ENCODE measurements at places on chromosomes 3 and 15.

GRCh38 chr3:197149-197827 is 725 bp downstream of the CHL1 start:
- DNase-seq, result no peak

- DNase-seq, result no peak
Measured at GRCh38 chr15:74316141-74316540, 51.3 kb downstream of the CYP11A1 start.

- no peak for DNase-seq
Measured at GRCh38 chr3:25883492-25883891, 93.6 kb downstream of the OXSM start.

DNA sequence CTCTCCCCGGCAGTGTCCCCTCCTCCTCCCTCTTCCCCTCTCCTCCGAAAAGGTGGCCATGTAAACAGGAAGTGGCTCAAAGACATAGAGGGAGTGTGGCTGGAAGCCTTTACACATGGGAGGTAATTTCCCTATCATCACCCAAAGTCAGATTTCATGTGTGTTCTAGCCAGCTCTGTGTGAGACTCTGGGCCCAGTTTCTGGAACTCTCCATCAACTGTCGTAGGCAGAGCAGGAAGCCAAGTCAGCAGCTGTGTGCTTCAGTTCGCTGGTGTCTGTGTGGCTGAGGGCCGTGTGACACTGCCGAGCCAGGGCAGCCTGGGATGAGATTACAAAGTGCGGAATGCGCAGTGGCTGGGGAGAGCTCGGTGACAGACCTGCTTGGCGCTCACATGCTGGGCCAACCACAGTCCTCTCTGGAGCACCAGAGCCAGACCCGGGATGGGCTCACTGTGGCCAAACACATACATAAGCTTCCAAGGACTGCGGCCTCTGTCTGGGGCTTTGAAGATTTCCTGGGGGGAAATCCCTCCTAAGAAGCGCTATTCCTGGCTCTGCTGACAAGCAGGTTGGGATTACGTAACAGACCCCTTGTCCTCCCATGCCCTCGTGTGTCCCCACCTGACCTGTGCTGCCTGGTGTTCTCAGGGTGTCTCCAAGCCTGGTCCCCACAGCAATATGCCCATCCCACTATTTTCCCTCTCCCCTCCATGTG is 50.7 kb downstream of the UMPS start:
- DNase-seq, result no peak

DNA sequence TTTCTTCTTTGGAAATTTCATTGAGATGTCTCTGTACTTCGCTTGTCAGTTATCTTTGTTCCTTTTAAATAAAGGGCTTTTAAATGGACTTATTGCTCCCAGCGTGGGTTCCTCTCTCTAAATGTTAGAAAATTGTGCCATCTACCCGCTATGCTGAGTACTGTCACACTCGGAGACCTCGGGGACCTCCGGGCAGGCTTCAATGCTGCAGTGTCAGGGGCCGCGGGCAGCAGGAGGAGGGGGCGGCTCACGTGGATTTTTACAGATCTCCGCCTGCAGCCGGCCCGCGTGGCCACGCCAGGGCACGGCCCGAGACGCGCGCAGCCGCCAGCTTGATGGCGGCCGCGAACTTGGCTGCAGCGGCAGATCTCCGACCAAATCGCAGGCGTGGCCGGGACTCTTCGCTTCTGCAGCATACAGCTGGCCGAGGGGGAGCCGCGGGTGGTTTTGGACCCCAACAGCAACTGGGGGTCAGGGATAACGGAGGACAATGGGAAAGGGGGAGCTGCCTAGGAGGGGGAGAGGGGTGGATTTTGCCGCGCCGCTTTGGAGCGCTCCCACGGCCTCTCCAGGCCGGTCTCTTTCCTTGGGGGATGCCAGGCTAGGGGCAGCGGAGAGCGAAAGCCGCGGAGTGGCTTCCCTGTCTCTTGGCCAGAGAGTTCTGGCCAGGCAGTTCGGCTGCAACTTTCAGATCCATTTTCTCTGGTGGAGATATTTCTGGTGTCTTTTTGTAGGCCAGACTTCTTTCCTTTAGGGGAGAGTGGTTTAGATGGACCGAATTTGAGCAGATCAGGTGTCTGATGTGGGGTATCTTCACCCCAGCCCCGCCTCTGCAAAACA is 15.3 kb downstream of the NR2F2 start:
- no peak for DNase-seq

DNA sequence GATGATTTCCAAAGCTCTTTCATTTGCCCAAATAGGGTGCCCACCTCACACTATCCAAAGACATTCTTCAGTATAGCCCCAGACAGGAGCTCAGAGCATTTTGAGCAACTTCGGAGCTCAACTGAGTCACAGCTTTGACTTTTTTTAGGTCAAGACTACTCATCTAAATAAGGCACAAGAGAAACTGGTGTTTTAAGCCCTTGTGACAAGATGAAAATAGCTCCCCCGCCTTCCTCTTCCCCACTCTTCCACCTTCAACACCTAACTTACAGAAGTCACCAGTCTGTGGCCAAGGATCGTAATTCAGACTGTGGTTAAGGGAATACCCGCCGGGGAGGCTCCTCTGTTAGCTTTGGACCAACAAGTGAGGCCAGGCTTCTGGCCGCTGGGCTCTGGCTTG is 60.4 kb upstream of the CA12 start:
- no peak for DNase-seq

DNA sequence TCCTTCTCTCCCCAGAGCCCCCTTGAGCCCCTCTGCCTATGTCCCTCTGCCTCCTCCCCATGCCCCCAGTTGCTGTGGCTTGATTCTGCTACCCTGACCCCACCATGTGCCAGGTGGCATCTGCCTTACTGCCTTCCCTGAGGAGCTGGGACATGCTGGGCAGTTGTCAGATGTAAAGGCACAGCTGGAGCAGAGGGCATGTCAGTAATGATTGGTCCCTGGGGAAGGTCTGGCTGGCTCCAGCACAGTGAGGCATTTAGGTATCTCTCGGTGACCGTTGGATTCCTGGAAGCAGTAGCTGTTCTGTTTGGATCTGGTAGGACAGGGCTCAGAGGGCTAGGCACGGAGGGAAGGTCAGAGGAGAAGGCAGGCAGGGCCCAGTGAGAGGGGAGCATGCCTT is 3.5 kb upstream of the PPCDC start:
- no peak for DNase-seq

- no peak for DNase-seq
Measured at GRCh38 chr3:106688464-106688863, 688.8 kb upstream of the CCDC54 start.

GRCh38 chr3:138418601-138419206 is 15.7 kb upstream of the ESYT3 start:
- DNase-seq, result no peak

- no peak for DNase-seq
Measured at GRCh38 chr15:38398134-38398533, 55.8 kb upstream of the FAM98B start.

- DNase-seq, result no peak
Measured at GRCh38 chr3:49294343-49294742, 17.3 kb upstream of the C3orf62 start.

DNA sequence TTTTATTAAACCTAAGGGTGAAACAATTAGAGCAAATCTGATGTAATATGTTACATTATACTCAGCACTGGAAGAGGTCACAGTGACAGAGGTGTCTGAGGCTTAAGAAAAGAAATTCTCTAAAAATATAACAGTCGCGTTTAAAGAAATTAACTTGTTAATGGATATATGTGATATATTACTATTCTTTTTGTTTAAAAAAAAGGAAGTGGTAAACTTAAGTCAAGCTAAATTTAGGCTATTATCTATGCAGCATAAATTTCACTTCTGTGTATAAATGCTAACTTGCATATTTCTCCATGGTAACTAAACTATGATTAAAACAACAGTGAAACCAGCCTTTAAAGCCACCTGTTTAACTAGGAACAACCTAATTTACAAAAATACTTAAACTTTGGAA is 191.3 kb downstream of the FOXP1 start:
- no peak for DNase-seq
